Muscle of back (tissue), 13 donors: ENCODE measurements at places on chromosomes 3 and 15.

- DNase-seq: no peak
These were observed 55.5 kb upstream of the TOPAZ1 start for GRCh38 chr3:44186111-44186672.

- no peak for DNase-seq
These were observed 2.2 kb downstream of the NR2F2 start for GRCh38 chr15:96332637-96333121.

DNA sequence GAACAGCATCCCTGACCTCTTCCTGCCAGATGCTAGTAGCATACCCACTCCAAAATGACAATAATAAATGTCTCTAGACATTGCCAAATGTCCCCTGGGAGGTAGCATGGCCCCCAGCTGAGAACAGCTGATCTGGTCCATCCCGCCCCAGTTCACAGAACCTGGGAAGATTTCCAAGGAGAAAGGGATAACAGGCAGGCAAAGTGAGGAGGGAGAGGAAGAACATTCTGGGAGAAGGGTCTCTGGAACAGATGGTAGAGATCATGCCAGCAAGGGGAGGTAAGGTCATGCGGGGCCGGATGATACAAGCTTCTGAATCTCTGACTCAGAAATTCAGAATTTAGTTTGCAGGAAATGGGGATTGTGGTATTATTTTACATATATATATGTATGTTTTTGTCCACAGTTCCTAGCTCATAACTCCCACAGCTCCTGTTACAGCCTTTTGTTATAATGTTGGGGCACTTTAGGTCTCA is 192.7 kb downstream of the SUCLG2 start:
- DNase-seq: peak; percentile 17

- no peak for DNase-seq
These were observed 37.7 kb upstream of the TRAK1 start for GRCh38 chr3:42053476-42053875.

DNA sequence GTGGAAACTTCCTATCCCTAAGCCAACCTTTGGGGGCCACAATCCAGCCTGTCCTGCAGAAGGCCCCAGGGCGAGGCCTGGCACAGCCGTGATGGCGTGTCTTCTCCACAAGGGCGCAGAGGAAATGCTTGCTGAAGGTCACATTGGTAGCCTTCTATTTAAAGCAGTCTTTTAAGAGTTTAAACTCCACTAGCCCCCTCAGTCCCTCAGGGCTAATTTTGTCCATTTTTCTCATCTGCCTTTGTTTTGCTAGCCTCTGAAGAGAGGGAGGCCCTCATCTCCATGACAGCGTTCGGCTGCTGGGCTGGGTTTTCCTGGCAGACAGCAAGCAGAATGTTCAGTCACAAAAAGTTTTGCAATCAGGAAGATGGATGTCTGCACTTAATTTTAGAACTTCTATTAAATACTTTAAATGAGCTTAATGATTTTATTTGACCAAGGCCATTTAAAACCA is 40.8 kb downstream of the RARB start:
- DNase-seq: peak; percentile 87

DNA sequence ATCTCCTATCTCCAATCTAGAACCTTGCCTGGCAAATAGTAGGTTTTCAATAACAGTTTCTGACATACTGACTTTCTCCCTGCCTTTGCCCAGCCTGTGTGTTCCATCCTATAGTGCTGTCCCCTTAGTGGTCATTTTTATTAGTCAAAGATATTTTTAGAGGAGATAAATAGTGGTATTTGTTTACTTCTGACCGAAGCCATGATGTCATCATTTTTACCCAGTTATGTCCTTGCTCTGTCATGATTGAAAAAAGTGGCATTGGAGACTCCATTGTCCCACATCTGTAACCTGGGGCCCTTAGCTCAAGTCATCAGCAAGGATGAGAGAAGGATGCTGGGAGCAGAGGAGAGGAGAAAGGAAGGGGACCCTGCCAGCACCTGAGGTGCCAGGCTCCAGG is 80.6 kb upstream of the ATP2B2 start:
- no peak for DNase-seq

DNA sequence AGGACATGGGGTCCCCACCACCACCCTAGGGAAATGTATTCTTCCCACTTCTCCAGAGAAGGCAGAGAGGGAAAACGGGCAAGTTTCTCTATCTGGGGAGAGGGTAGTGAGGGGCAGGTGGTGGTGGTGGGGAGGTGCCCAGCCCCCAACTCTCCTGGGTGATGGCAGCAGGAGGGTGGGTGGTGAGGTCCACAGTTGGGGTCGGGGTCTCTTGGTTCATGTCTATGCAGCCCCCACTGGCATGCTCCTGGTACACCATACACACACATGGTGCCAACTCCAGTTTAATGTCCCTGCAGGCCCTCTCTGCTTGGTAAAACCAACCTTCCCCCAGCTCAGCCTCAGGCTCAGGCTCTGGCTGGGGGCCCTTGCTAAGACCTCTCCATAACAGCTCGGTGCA is 254.5 kb upstream of the LYSMD4 start:
- no peak for DNase-seq

DNA sequence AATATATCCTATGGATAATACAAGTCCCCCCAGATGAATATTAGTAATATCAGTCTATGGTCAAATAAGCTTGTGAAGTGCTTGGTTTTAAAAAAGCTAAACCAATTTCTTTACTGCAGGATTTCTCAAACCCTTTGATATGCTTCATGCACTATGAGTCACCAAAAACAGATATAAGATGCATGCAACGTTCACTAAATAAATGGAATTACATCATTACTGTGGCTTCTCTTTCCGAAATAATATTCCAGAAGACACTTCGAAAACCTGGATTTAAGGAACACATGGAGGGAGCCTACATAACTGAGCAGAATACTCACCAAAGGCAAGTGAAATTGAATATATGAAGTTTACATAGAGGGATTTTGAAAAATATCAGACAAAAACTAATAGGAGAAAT is 126.3 kb upstream of the ABI3BP start:
- DNase-seq: no peak

- DNase-seq: peak; percentile 61
These were observed at the start of gene LARP6 for GRCh38 chr15:70853973-70854665. LARP6 (minus strand) TSS chr15:70854157; CDS start chr15:70854088, 69 bp downstream.

DNA sequence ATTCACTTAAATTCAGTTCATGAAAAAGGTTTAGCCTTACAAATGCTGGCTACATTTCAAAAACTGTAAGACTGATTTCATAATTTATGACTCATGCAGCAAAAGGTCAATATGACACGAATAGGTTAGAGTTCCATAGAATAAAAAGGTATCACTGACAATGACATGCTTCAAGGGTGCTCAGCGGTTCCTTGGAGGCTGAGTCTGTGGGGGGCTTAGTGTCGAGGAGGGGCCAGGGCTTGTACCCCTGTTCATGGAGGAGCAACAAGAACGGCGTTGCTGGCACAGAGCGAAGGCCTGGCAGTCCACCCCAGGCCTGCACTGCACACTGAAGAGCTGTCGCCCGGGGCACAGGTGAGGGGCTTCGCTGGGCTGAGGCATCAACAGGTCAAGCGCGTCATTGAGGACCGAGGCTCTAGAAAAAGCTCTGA is 174.2 kb downstream of the NR1D2 start:
- DNase-seq: no peak

DNA sequence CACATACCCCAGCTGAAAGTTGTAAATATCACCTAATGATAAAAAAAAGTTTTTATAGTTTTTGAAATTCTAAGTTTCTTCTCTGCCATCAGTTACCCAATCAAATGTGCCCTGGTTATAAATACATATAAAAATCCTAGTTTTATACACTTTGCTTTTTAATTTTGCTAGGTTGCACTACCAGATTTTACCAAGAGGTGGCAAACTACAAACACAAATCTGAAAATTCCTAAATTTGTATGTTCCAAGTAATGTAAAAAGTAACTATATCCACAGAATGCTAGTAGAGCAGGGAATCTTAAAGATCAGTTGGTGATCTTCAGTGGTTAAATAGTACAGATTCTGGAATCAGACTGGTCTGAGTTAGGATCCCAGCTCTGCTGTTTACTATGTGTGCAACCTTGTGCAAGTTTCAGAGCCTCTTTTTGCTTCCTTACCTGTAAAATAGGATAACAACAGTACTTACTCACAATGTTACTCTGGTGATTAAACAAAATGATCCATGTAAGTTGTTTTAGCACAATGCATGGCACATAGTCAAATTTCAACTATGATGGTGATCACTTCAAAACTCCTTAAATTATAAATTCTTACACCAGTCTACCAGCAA is 11.0 kb downstream of the TRPM7 start:
- DNase-seq: peak; percentile 23
